NCI-H2081 (cell line): ENCODE measurements at places on chromosomes 12 and 14.

- DNase-seq = no peak
These were observed 27.7 kb downstream of the PPP1R13B start for GRCh38 chr14:103819503-103820307.

- no peak for DNase-seq
These were observed 3.3 kb downstream of the UBE2N start for GRCh38 chr12:93438266-93439050.

GRCh38 chr14:89702073-89702875 lies 252.3 kb downstream of the EFCAB11 start:
- DNase-seq = no peak

DNA sequence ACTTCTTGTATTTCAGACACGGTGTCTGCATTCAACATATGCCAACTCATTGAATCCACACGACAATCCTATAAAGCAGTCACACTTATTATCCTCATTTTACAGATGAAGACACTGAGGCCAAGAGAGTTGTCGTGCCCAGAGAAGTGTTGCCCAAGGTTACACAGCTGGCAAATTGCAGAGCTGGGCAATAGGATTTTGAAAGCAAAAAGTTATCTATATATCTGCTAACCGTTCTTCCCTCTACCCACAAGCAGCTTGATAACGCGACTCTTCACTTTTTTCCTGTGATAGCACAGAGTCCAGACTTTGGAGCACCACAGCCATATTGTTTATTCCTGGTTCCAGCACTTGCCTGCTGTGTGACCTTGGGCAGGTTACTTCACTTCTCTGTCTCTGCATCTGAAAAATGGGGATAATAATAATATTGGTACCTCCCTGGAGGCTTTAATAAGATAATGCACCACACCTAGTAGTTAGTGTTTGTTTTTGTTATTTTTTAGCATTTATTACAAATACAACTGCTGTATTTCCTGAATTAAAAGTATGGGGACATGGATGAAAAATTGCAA lies 82.2 kb downstream of the CHST11 start:
- DNase-seq = no peak

GRCh38 chr12:57085999-57086492 lies 2.9 kb upstream of the NAB2 start:
- DNase-seq = no peak
